ENCODE measurements at places on chromosomes 5 and 9.

GRCh38 chr9:88053856-88054501 lies 79.6 kb upstream of the CDK20 start:
- DNase-seq = no peak

GRCh38 chr9:116661037-116661954 lies 25.8 kb upstream of the TRIM32 start:
- DNase-seq = no peak

DNA sequence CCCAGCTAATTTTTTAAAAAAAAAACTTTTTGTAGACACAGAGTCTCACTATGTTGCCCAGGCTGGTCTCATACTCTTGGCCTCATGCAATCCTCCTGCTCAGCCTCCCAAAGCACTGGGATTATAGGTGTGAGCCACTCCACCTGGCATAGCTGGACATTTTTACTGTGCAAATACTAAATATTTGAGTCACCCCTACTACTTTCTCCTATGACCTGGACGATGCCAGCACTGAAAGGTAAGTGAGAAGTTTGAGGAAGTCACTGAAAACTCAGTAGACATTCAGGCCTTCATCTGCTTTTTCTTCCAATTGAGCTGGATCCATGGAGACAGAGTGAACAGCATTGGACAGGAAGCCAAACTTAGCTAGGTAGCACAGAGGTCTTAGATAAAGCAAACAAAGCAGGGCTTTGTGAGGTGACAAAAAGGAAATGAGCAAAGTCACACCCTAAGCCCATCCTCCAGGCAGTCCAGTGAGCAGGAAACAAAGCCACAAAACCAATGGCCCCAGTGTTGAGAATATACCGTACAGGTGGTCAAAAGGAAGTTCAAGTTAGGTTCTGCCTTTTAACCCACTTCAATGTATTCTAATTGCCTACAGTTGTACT lies 192.6 kb upstream of the RASA1 start:
- no peak for DNase-seq

DNA sequence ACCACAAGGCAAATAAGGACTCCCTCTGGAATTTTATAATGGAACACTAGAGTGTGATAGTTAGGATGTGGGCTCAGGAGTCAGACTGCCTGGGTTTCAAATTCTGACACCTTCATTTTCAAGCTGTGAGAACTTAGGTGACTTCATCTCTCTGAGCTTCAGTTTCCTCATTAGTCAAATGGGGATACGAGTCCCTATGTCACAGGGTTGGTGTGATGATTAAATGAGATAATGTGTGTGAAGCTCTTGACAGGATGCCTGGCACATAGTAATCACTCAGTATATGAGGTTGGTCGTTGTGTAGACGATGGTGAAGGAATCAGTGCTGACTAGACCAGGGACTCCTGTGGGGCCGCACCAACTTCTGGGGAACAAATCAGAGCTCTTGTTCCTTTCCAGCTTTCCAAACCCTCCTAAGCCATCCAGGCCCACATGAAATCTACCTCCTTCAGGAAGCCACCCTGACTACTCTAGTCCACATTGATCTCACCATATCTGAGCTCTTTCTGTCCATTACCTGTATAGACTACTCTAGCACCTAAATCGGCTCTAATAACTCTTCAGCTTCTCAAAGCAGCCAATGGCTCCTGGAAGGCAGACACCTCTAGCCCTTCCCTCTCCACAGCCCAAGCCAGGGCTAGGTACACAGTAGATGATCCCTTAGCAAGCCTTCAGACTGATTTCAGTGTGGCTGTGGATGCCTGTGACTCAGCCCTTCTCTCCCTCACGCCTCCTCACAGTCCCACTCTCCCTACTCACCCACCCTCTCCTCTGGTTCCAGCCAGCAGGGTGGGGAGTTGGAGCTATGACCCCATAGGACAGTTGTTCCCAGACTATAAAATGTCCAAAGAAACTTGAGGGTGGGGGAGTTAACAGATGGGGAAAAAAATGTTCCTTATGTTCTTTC lies 2.5 kb upstream of the TCF7 start:
- DNase-seq = no peak

DNA sequence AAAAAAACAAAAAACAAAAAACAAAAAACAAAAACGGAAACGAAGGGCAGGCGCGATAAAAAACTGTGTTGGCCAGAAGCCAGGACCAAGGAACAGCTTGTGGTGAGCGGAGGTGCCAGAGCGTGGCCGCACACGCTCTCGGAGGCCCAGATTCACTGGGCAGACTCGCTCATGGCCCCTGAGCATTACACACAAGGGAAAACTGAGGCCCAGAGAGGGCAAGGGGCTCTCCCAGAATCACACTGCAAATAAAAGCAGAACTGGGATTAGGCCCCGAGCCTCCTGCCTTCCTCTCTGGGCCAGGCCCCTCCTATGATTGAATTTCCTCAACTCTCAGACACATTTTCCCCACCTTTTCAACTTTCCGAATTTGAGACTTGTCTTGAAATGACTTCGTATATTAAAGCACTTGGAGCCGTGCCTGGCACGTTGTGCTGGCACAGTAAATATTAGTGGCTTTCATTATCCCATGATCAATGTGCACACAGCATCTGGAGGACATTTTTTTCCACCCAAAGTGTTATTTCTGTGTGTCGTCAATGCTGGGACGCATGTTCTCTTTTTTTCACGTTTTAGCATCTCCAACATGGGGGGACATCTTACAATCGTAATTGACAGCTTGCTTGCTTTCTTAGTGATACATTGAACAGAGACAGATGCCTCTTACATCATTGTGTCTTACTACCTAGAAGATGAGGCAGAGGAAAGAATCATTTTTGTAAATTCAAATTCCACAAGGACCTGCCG lies 7.4 kb downstream of the FIBCD1 start:
- DNase-seq = no peak

DNA sequence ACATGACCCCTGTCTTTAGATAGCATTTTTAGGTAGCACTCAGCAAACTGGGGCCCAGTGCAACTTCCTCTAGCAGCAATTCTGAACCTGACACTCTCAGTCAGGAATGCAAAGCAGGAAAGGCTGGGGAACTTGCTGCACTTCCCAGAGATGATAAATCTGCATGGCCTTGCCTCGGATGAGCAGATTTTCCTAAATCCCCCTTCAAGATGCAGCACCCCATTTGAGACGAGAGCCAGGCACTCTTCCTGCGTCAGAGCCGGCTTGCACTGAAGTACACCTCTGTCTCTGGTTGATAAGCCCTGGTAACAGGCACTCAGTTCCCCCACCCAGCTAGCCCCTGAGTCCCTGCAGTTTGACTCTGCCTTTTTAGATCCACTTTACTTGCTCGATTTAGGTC lies 296.7 kb upstream of the PANK3 start:
- no peak for DNase-seq

DNA sequence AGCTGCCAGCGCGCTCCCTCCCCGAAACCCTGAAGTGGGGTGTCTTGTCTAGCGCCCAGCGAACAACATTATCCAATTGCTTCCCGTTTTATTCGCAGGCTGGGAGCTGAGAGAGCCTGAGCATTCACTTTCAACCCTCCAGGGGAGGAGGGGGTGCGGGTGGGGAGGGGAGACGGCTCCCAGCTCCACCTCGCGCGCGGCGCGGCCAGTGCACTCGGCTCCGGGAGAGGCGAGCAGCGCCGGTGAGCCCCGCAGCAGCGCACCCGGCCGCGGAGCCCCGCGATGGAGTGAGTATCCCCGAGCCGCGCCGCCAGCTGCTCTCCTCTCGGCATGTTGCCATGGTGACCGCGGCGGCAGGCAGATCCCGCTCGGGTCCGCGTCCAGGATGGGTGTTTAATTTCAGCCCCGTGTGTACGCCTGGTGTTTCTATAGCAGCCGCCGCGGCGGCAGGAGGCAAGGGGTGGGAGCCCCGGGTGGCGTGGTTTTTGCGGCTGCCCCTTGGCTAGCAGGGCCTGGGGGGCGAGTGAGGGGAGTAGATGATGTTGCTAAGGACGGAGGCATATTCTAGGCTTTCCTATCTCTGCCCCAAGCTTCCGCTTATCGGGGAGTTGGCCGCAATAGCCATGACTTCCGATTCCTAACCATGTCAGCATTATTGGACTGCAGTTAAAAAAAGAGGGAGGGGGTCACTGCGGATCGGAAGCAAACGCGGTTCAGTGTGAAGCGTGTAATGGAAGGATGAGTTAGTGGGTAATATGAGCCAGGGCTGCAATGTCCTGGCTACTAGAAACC lies 139.2 kb upstream of the PALM2AKAP2 start:
- DNase-seq = no peak

DNA sequence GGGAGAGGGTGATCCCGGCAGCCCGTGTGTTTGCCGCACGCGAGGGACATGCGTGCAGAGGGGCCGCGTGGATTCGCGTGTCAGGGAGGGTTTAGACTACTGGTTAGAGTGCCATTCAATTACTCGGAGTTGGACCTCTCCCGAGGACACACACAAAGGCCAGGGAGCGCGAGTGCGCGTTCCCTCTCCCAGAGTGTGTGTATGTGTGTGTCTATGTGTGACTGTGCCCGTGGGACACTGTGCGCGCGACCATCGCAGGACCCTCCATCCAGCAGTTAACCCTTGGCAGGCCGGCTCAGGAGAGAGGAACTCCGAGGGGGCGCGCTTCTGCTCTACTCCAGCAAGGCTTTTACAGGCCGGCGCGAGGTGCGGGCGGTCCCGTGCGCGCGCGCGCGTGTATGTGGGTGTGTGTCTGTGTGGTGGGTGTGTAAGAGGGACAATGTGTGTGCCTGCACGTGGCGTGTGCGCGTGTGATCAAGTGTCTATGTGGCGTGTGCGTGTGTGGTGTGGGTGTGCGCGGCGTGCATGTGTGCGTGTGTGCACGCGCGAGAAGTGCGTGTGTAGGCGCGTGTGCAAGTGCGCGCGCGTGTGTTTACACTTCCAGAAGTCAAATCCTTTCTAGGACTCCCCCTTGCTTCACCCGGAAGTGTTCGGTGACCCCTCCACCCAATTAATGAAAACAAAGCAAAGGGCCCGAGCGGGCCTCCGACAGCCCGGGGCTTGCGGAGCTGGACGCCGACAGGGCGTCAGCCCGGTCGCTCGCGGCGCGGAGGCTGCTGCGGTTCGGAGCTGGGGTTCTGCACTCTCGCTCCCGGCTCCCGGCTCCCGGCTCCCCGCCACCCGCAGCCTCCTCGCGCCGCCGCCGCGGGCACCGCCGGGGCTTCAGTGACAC lies 75.3 kb upstream of the TBCA start:
- no peak for DNase-seq

DNA sequence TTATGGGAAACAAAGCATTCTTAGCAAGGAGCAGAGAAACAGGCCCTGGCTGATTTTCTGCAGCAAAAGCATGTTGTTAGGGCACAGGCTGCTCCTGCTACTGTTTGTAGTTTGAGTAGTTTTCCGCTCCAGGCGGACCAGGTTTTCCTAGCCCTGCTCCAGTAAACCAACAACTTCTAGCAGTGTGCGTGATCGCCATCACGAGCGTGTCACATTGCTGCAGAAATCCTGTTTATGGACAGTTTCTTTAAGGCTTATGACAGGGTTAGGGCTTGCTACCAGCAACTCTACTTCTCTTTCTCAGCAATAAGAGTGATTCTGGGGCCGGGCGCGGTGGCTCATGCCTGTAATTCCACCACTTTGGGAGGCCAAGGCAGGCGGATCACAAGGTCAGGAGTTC lies 803.9 kb upstream of the CDH10 start:
- DNase-seq = no peak

- DNase-seq = no peak
Observed at GRCh38 chr9:95100071-95100627, 217.4 kb downstream of the FANCC start.

DNA sequence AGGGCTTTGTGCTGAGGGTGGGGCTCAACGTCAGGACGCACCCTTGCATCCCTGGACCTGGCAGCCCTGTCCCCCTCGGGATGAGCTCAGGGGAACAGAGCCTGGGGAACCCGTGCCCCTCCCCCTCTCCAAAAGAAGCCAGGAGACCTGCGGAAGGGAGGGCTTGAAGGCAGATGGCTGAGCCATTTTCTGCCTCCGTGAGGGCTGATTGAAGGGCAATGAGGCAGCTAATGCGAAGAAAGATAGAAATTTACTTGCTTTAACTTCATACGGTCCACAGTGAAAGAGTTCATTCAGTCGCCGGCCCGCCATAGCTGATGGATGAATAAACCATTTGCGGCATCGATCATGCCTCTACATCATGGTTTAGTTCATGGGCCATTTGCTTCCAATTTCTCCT lies 28.8 kb downstream of the ASS1 start:
- DNase-seq = no peak

DNA sequence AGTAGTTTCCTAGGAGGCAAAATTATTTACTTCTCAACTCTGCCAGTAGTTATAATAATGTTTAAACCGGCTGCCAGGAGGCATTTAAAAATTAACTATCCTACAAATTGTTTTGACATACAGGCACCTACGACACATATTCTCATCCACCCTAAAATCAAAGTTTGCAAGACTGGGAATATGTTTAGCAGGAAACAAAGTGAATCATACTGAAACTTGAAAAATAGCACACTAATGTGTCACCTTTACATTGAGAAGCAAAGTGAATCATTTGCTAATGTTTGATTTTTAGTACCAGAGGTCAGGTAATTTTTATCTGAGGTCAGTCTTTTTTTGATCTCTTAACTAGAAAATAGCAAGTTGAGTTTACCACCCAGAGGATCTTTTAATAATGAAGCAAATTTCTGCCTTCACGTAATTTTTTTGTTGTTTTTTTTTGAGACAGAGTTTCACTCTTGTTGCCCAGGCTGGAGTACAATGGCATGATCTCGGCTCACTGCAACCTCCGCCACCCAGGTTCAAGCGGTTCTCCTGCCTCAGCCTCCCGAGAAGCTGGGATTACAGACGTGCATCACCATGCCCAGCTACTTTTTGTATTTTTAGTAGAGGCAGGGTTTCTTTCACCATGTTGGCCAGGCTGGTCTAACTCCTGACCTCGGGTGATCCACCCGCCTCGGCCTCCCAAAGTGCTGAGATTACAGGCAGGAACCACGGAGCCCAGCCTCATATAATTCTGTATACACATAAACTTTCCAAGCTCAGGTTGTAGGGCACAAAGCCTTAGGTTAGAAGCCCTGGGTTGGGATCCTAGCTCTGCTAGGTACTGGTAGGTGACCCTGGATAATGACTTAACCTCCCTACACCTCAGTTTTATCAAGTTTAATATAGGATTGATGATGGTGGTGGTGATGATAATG lies 124.3 kb downstream of the UGCG start:
- no peak for DNase-seq

- DNase-seq = no peak
Observed at GRCh38 chr9:73065439-73065838, 86.2 kb upstream of the ANXA1 start.

GRCh38 chr5:1896602-1897376 lies 14.1 kb upstream of the IRX4 start:
- no peak for DNase-seq

GRCh38 chr9:91720751-91721705 lies 229.0 kb downstream of the ROR2 start:
- no peak for DNase-seq

- no peak for DNase-seq
Observed at GRCh38 chr5:51644976-51645375, 261.7 kb downstream of the ISL1 start.

Data from activated gamma-delta T cell treated with anti-CD3 and anti-CD28 coated beads, Interleukin-2, amount 50 U/mL, for 16 hours (primary cell).